ENCODE measurements at places on chromosomes 7 and 10. TPM values are rescaled to one million over a fixed set of nuclear protein-coding genes. Genes with fewer than 3 reads are reported as not detected.

Gene CDK5
- polyA plus RNA-seq = 6.3 TPM

Gene AKR1B15
- polyA plus RNA-seq = not detected

Gene CLDN3
- polyA plus RNA-seq = 0.26 TPM

Gene SBDS
- 36.9 TPM for polyA plus RNA-seq

Gene INA
- polyA plus RNA-seq = 0.03 TPM

Gene CCNJ
- 2.2 TPM for polyA plus RNA-seq

Gene CADPS2
- 5.1 TPM for polyA plus RNA-seq

Gene MLXIPL
- polyA plus RNA-seq = 0.09 TPM

Measured in spleen (tissue), 13 donors.